ENCODE measurements at places on chromosomes 7 and 10. TPM values are rescaled to one million over a fixed set of nuclear protein-coding genes. Genes with fewer than 3 reads are reported as not detected.

DNA sequence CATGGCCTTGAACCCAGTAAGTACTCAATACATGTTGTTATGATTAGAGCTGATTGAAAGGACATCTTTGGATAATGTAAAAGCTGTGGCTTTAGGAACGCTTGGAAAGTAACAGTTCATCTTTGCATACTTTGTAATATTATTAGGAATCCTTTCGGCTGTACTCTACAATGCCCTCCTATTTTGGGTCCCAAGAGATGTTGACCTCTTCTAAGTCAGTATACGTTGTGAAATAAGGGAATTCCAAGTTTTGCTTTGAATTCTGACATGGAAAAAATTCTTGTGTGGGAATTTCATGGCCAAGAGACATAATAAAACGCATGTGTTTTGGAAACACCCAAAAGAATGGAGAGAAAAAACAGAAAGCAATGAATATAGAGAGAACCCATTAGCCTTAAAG lies 7.7 kb downstream of the AGR3 start:
- DNase-seq = no peak
- H3K4me3 ChIP-seq = no peak overlapping the region
- no peak overlapping the region for H3K27ac ChIP-seq

DNA sequence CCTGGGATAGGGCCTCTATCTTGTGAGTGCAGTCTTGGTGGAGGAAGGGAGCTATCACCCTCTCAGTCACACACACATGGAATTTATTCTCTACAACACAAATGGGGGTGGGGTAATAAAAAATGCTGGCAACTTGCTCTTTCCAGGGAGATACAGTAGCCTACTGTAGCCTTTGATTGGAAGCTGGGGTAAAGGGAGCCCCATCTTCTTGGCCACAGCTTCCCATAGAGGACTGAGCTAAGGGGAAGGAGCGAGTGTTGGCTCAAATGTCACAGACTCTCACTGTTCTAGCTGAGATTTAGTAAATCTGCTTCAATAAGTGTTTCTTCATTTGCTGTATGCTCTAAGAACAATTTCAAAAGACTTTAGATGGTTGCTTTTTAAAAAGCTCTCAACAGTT lies 222.2 kb upstream of the CXCL12 start:
- H3K27ac ChIP-seq = no peak overlapping the region
- H3K4me3 ChIP-seq = no peak overlapping the region
- H3K27me3 ChIP-seq = peaks cover 7% of the 10 kb centered on the region
- DNase-seq = no peak
- H3K36me3 ChIP-seq = no peaks in the 10 kb centered on the region

TMEM184A gene
- not detected for total RNA-seq

ZNF518A gene
- total RNA-seq = 18.9 TPM

- peaks cover 34% of the 10 kb centered on the region for H3K4me1 ChIP-seq
- peak overlapping the region; percentile 85 for H3K27ac ChIP-seq
- peak overlapping the region; percentile 31 for H3K4me3 ChIP-seq
- no peaks in the 10 kb centered on the region for H3K27me3 ChIP-seq
These were observed 3.4 kb upstream of the CHST12 start for GRCh38 chr7:2399848-2400587.

GLI3 gene
- total RNA-seq = 0.12 TPM

PILRA gene
- total RNA-seq = 2.7 TPM

PPP1R17 gene
- total RNA-seq = not detected

DNA sequence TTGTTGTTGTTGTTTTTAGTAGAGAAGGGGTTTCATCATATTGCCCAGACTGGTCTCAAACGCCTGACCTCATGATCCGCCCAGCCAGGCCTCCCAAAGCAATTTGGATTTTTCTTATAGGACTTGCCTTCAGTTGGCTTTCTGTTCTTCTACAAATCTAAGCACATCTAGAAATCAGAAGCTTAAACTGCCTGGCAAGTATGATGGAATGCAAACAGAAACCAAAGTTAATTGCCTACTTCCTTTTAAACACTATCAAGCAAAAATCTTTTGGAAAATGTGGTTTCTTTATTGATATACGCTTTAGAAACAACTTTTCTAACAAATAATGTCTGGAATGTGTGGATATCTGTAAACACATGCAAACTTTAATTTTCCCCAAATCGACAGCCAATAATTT lies 64.9 kb downstream of the USP6NL start:
- no peak overlapping the region for H3K27ac ChIP-seq
- no peaks in the 10 kb centered on the region for H3K36me3 ChIP-seq
- peaks cover under 1% of the 10 kb centered on the region for H3K4me1 ChIP-seq
- no peak overlapping the region for H3K4me3 ChIP-seq
- no peak for DNase-seq

DNA sequence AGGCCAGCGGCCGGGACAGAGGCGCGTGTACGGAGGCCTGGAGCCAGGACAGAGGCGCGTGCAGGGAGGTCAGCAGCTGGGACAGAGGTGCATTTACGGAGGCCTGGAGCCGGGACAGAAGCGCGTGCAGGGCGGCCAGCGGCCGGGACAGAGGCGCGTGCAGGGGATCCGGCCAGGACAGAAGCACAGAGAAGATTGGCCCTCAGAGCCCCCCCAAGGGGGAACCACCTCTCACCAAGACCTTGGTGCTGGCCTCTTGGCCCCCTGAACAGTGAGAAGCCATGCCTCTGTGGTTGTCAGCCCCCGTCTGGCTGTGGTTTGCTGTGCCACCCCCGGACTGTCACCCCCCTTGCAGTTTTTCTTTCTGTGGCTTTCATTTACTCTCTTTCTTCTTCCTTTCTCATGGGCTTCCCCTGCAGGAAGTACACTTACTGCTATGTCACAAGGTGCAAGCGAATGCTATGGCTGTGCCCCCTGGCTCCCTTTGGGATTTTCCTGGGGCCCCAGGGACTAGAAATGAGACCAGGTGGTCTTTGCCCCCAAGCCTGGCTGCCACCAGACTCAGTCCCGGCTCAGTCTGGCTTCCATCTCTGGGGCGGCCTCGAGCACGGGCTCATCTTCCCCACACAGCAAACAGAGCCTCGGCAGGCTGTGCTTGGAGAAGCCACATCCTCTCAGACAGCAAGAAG lies 41.1 kb downstream of the INSIG1 start:
- H3K36me3 ChIP-seq = no peaks in the 10 kb centered on the region
- H3K27ac ChIP-seq = peak overlapping the region; percentile 21
- peak; percentile 29 for DNase-seq
- H3K27me3 ChIP-seq = peaks cover 8% of the 10 kb centered on the region
- H3K4me3 ChIP-seq = no peak overlapping the region

GRCh38 chr7:25952261-25953057 lies 199.5 kb upstream of the NFE2L3 start:
- DNase-seq = no peak
- peaks cover 8% of the 10 kb centered on the region for H3K36me3 ChIP-seq
- H3K4me1 ChIP-seq = peaks cover 20% of the 10 kb centered on the region
- peaks cover 4% of the 10 kb centered on the region for H3K27me3 ChIP-seq

GRCh38 chr7:7785344-7785973 lies 67.1 kb upstream of the RPA3 start:
- no peak overlapping the region for H3K27ac ChIP-seq
- no peak for DNase-seq
- H3K4me3 ChIP-seq = no peak overlapping the region
- peaks cover 18% of the 10 kb centered on the region for H3K4me1 ChIP-seq
- H3K27me3 ChIP-seq = no peaks in the 10 kb centered on the region

GRCh38 chr10:102066399-102067088 lies 1.4 kb downstream of the HPS6 start:
- H3K27me3 ChIP-seq = no peaks in the 10 kb centered on the region
- peaks cover 30% of the 10 kb centered on the region for H3K4me1 ChIP-seq
- H3K36me3 ChIP-seq = peaks cover 7% of the 10 kb centered on the region
- no peak for DNase-seq
- H3K27ac ChIP-seq = peak overlapping the region; percentile 89
- peak overlapping the region; percentile 81 for H3K4me3 ChIP-seq

PLAC9 gene
- total RNA-seq = not detected

ABCB4 gene
- total RNA-seq = not detected

- no peaks in the 10 kb centered on the region for H3K36me3 ChIP-seq
These were observed 86.4 kb downstream of the MYL10 start for GRCh38 chr7:101542527-101543241.

GRCh38 chr10:133381036-133381435 lies 2.0 kb downstream of the PAOX start:
- no peak overlapping the region for H3K27ac ChIP-seq
- H3K4me1 ChIP-seq = peaks cover 10% of the 10 kb centered on the region
- no peaks in the 10 kb centered on the region for H3K36me3 ChIP-seq
- no peak overlapping the region for H3K4me3 ChIP-seq

- no peak overlapping the region for H3K4me3 ChIP-seq
- H3K27ac ChIP-seq = no peak overlapping the region
These were observed 10.4 kb downstream of the C10orf120 start for GRCh38 chr10:122689146-122689820.

LLCFC1 gene
- not detected for total RNA-seq

- DNase-seq = no peak
- H3K36me3 ChIP-seq = no peaks in the 10 kb centered on the region
- no peak overlapping the region for H3K27ac ChIP-seq
- H3K27me3 ChIP-seq = peaks cover 3% of the 10 kb centered on the region
These were observed 67.3 kb downstream of the EPDR1 start for GRCh38 chr7:37987732-37988131.

DNA sequence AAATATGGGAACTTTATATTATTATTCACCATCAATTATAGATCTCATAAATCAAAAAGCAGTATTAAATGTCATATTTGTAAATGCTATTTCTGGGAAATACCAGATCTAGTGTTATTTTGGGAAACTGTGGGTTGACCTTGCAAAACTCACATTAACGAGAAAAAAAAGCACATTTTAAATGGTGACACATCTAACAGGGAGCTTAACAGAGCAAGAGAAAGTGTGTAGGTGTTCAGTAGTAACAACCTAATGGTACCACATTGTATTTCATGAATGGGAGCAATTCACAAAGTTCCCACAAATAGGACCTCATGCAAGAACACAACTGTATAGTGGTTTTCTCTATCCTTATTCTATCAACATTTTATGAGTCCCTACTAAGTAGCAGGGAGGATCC lies 26.2 kb upstream of the HDAC9 start:
- H3K4me1 ChIP-seq = no peaks in the 10 kb centered on the region
- no peak overlapping the region for H3K4me3 ChIP-seq
- no peak overlapping the region for H3K27ac ChIP-seq

DNA sequence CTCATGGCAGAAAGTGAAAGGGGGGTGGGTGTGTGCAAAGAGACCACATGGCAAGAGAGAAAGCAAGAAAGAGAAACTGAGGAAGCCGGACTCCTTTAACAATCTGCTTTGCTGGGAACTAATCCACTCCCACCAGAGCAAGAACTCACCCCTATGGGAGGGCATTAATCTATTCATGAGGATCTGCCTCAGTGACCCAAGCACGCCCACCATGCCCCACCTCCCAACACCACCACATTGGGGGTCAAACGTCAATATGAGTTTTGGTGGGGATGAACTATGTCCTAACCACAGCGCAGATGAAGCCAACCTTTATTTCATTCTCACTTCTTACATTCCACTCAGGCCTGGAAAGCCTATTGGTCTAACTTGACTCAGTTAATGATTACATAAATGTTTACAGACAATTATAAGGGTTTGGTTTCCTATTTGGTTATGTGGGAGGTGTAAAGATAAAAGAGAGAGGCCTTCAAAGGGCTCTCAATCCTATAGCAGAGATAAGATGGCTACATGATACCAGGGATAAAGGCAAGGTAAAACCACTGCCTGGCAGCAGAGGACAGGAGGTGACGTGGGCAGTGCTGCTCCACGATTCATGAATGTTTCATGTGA lies 601.8 kb downstream of the PARD3 start:
- no peak overlapping the region for H3K4me3 ChIP-seq
- H3K27ac ChIP-seq = no peak overlapping the region
- no peak for DNase-seq
- H3K4me1 ChIP-seq = no peaks in the 10 kb centered on the region
- no peaks in the 10 kb centered on the region for H3K36me3 ChIP-seq

- H3K4me1 ChIP-seq = no peaks in the 10 kb centered on the region
- no peak overlapping the region for H3K27ac ChIP-seq
- no peaks in the 10 kb centered on the region for H3K36me3 ChIP-seq
- no peak for DNase-seq
These were observed 133.2 kb upstream of the KCNMA1 start for GRCh38 chr10:77770868-77771175.

Data from activated CD4-positive, alpha-beta T cell treated with anti-CD3 and anti-CD28 coated beads, Interleukin-2, amount 10 ng/mL, durations not matched to agents 7 days and 5 days (primary cell).